ENCODE measurements at places on chromosomes 3 and 15.
A peak's percentile ranks its signal among the peaks of the same experiment; 100 is the strongest.

GRCh38 chr3:161389445-161390035, 18.2 kb upstream of the SPTSSB start:
- DNase-seq = no peak

- no peak for DNase-seq
Measured at GRCh38 chr15:39083213-39083612, 497.7 kb upstream of the THBS1 start.

- DNase-seq = no peak
Measured at GRCh38 chr3:30002797-30003196, 603.6 kb upstream of the TGFBR2 start.

- no peak for DNase-seq
Measured at GRCh38 chr15:63992300-63992699, 54.0 kb downstream of the DAPK2 start.

DNA sequence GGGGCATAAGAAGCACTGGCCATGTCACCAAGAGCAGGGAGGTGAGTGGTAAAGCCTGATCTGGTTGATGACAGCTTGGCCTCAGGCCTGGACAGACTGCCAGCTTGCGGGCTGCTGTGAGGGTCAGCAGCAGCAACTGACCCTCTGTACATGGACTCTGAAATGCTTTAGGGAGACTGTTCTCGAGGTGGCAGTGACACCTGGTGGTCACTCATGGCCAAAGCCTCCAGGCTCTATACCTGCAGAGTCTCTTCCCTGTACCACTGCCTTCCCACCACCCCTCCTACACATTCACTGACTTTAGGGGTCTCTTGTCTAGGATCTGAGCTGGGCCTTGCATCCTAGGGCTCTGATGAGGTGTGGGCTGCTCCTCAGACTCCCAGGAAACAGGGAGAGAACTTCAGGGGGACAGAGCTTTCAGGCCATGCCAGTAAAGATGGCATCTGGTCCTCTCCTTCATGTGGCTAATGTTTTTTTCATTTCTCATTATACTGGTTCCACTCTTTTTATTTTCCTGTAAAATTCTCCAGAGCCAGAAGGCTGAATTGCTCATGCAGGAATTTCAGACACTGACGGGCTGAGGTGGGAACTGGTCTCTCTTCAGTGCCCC, 17.2 kb upstream of the TIMP4 start:
- DNase-seq = peak; percentile 50

GRCh38 chr3:137219801-137220445, 262.1 kb downstream of the IL20RB start:
- DNase-seq = no peak

- peak; percentile 23 for DNase-seq
Measured at GRCh38 chr15:38414357-38414756, 39.6 kb upstream of the FAM98B start.

- DNase-seq = no peak
Measured at GRCh38 chr3:49756036-49756435, 30.3 kb downstream of the IP6K1 start.

- DNase-seq = peak; percentile 93
Measured at GRCh38 chr3:126208606-126209256, 28.3 kb upstream of the ALDH1L1 start.

DNA sequence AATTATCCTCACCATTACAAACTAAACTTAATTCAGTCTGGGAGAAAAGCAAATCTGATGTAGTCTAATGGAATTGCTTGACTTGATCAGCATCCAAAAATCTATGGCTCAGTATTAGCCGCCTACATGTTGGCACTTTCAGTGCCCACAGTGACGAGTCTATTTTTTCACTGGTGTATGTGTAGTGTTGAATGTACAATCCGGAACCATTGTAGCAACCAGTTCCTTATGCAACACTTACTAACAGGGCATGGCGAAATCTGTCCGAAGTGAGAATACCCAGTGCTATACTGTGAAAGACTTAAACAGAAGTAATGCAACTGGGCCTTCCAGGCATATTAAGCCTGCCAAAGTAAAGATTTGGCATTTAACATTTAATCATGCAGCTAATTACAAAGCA, 18.6 kb downstream of the LRRN1 start:
- DNase-seq = no peak

DNA sequence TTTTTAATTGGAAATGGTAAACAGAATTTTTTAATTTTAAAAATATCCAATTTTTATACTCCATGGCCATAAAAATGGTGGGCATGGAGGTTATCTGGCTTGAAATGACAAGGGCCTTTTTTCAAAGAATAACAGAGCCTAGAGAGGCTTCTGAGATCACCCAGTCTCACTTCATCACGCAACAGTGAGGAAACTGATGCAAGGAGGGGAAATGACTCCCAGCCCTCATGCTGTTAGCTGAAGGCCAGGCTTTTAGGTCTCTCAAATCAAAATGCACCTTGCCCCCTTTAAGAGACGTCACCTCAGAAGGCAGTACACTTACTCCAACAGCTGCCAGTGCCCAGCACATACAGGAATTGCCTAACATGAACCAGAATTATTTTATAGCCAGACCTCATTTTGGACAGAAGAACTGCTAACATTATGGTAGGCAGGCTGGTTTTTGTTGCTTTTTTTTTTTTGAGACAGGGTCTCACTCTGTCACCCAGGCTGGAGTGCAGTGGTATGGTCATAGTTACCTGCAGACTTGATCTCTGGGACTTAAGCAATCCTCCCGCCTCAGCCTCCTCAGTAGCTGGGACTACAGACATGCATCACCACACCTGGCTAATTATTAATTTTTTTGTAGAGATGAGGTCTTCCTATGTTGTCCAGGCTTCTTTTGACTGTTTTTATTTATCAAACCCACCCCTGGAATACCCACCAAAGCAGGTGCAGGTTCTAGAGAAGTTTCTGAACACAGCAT, 9.1 kb downstream of the RAB43 start:
- no peak for DNase-seq

- DNase-seq = no peak
Measured at GRCh38 chr3:5951026-5951425, 763.5 kb downstream of the EDEM1 start.

- no peak for DNase-seq
Measured at GRCh38 chr3:151866711-151867410, 6.6 kb upstream of the SUCNR1 start.

DNA sequence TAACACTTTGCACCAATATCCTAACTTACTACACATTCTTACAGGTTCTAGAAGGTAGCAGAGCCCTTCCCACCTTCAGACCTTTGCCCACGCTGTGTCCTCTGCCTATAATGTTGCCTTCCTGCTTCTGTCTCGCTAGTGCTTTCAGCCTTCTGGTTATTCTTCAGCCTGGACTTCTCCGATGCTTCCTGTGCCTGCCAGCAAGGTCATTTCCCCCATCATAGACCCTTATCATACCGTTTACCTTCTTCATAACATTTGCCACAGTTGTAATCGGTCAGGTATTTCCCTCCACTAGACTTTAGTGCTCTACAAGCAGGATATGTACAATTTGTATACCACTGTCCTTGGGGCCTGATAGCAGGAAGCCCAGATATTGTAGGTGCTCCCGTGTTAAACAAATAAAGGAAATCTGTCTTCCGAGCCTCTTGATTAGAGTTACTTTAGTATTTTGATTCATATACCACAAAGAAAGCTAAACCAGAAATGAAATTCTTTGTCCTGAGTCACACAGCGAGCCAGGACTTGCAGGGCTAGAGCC, 35.8 kb upstream of the CMTM7 start:
- no peak for DNase-seq

- DNase-seq = no peak
Measured at GRCh38 chr3:171064461-171064860, 37.9 kb upstream of the SLC2A2 start.

GRCh38 chr15:58330741-58331559, 100.8 kb upstream of the LIPC start:
- no peak for DNase-seq

DNA sequence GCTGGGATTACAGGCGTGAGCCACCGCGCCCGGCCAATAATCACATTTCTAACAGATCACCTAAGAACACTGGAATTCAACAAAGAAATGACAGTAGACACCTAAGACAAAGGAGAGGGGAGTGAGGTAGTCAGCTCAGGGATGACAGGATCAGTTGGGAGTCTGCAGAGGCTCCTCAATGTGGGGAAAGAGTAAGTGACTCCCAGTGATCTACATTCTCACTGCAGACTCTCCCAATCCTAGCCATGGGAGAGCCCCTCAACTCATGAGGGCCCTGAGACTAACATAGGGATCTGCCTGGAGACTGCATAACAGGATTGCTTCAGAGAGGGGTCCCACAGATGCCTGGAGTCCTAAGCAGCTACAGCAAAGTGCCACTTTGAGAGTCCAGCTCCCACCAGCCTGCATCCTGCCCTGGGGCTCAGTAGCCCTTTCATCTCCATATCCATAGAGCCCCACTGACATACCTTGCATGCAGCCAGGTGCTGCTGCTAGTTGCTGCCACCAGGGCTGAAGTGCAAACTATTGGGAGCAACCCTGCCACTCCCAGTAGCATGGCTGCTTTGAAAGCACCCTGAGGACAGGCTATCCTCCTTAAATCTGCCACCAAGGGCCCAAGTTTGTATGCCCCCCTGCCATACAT, 21.8 kb upstream of the PFN2 start:
- DNase-seq = no peak

DNA sequence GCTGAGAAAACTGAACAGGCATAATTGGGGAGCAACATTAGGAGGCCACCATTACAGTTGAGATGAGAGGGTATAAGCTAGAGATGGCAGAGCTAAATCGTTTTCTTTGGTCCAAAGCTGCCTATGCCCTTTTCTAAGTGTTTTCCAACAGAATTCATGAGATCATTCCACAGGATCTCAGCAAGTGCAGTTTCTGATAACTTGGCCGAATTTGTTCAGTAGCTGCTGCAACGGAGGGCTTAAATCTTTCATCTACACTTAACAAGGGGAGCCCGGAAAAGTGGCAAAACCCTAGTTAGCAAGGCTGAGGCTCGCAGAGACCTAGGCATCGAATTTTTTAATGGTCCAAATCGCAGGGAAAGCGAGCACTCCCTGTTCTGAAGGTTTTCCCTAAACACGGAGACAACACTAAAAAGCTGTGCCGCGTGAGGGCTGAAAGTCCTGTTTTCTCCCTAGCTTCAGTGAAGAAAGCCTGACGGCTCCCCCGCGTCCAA, 531 bp upstream of the BLOC1S6 start:
- DNase-seq = no peak

- peak; percentile 48 for DNase-seq
Measured at GRCh38 chr3:108090049-108090700, 656 bp downstream of the CD47 start.

DNA sequence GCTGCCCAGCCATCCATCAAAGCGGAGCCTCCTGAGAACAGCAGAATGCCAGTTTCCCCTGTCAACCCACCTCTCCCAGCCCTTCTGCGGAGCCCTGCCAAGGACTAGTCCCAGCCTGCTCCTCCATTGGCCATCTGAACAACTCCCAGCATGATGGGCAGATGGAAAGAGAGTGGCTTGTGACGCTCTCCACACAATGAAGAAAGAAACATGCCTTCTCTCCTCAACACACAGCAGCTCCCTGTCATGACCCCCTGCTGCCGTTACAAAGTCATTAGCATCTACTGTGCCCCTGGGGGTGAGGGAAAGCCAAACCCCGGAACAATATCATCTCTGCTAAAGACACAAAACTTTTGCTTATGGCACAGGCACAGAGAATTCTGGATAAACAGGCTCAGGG, 33.6 kb downstream of the MECOM start:
- no peak for DNase-seq

GRCh38 chr15:55526559-55527036, 18.6 kb upstream of the DNAAF4 start:
- no peak for DNase-seq

Measured in 8988T (cell line).